ENCODE measurements at places on chromosomes 2 and 18.

GRCh38 chr2:236558036-236558435 is 11.6 kb upstream of the ACKR3 start:
- no peak for DNase-seq

- no peak for DNase-seq
Observed at GRCh38 chr2:52536929-52537460, 1230.6 kb upstream of the CHAC2 start.

DNA sequence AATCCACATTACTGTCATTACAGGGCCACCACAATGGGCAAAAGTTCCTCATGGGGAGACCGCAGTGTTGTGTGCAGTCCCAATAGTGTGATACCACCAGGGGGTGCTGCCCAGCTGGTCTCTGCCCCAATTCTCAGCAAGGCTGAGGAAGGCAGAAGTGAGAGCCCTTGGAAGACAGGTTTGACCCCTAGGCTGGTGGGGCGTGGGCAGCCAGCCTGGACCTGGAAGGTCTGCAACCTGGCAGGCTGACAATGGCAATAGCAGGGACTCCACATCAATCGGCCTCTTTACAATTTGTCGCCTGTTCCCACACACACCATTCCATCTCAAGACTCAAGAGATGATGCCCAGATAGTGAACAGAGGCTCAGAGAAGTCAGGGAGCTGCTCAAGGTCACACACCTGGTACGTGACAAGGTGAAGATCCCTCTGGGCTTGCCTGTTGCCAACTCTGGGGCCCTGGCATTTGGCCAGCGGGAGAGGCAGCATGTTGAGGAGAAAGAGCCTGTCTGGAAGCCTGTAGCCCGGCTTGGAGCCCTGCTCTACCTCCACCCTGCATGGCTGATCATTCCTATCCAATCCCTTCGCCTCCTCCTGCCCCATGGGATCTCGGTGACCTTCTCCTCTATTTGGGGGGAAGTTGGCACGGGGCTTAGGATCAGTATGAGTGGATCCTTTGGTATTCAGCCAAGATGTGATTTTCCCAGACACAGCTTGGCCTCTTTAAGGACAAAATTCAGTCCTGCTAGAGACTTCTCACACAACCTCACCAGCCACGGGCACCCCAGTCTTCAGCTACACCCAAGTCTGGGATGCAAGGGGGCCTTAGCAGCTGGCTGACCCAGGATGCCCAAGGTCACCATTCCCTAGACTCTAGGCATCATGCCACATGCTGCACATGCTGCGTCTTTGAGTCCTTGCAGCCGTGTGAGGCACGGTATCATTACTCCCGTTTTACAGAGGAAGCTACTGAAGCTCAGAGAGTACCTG is 2.9 kb upstream of the ATOH8 start:
- DNase-seq: peak; percentile 73

- no peak for DNase-seq
Observed at GRCh38 chr2:241214209-241214608, 25.7 kb downstream of the ANO7 start.

DNA sequence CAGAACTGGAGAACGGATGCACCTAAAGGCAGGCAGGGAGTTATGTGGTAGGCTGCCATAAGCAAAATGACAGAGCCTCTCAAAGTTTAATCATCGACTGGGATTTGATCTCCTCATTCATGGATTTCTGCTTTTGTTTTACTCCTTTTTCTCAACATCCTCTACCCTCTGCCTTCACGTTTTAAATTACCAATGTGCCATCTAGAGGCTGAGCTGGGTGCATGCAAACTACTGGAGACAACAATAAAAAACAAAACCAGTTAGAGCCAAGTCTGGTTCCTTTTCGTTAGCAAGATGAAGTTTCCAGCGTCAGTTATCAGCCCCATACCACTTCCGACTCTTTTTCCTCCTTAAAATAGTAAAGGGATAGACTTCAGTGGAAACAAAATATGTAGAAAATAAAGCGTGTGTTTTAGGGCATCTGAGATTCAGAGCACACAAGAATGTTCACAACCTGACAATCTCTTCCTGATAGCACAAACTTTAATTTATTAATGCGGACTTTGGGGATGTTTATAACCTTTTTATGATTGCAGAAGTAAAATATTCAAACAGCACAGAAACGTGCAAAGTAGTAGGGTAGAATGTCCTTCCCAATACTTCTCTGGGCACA is 117.0 kb downstream of the LAMA1 start:
- DNase-seq: peak; percentile 25

- DNase-seq: no peak
Observed at GRCh38 chr2:176592216-176592615, 323.0 kb downstream of the MTX2 start.

GRCh38 chr2:124824441-124824840 is 799.4 kb downstream of the CNTNAP5 start:
- DNase-seq: no peak

DNA sequence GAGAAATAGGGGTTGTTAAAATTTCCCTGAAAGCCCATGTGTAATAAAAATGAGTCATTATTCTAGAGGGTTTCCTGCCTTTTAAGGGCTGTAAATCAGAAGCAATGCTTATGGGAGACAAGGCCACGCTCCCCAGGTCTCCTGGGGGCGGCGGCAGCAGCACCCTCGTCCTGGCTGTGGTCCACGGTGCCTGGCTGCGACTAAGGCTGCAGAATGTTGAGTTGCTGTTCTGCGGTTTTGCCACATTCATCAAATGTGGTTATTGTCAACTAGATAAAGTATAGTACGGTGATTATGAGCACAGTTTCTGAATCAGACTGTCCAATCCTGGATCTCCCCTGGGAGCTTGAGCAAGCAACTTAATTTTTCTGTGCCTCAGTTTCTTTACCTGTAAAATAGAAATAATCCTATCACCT is 11.9 kb upstream of the AGFG1 start:
- DNase-seq: peak; percentile 91

DNA sequence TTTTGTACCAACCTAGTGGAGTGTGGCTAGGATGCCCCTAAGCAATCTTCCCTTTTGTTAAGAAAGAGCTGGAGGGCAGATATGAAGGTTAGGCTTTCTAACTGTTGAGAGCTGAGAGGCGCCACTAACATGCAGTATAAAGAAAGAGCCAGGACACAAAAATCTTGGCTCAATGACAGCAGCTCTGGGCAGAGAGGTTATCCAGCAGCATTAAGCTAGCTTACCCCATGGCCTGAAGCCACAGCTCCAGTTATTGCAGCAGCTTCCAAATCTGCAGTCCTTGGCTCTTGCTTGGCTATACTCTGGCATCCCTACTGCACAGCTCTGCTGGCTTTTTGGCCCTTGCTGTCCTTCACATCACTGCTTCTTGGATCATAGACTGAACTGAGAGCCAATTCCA is 213.4 kb downstream of the GPD2 start:
- peak; percentile 38 for DNase-seq

DNA sequence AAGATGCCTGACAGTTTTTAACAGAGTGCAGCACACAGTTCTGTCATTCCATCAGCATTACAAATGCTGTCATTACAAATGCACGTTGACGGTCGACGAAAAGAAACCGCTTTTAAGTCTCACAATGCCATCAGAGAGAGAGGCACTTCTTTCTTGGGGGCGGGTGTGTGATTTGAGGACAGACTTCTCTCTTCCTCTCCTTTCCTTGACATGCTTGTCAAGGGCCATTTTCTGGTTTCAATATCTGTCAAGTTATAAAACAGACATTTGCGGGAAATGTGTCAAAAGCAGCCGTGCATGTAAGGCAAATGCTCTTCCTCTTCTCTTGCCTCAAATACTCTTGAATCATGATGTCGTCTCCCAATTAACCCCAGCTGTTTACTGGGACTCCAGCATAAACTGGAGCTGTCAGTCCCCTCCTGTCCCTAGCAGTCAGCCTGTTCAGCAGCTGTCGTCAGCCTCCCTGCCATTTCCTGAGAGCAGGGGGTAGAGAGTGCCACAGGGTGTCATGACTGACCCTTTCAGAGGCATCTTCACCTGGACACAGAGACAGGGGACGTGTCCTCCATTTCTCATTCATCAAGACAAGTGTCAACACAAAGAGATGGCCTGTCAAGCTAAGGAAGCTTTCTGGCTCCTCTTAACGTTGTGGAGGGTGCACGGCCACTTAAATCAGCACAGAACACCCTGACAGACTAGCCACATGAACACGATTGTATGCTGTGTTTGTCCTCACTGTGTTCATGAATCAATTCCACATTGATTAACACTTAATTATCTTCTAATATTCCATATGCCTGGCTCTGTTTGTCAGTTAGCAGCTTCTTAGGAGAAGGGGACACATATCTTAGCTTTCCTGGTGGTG is 305.4 kb upstream of the RAB6C start:
- DNase-seq: no peak

DNA sequence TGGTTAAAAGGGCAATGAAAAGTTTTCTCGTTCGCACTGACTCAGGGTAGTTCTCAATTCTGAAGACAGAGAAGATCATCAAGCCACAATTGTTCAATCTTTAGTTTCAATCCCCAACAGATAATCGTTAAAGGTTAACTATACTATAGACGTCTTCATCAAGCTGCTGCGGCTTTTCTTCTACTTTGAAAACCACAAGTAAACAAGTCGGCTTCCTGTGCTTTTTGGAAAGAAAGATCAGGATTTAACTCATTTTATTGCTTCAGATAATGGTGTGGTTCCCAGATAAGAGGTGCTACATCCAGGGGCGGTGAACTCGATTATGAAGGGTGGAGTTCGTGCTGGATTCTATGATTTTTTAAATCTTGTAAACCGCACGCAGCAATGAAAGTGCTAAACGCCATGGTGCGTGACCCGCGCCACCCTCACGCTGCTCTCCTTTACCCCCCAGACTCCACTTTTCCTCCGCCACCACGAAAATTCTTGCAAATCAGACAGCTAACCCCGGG is 545 bp upstream of the CDCA7 start:
- no peak for DNase-seq

DNA sequence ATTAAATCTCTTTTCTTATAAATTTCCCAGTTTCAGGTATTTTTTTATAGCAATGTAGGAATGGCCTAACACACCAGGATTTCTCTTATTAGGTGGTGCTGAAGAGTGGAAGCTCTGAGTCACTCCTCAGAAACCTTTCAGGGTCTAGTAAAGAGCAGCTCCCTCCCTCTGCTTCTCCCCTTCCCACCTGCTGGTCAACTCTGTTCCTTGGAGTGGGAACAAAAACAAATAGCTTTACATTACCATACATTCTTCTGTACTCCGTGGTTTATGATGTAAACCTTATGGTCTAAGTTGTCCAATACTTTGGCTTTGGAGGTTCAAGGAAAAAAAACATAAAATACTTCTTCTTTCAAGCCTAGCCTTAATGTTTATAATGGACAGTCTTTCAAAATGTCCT is 2.7 kb upstream of the IL1R1 start:
- no peak for DNase-seq

DNA sequence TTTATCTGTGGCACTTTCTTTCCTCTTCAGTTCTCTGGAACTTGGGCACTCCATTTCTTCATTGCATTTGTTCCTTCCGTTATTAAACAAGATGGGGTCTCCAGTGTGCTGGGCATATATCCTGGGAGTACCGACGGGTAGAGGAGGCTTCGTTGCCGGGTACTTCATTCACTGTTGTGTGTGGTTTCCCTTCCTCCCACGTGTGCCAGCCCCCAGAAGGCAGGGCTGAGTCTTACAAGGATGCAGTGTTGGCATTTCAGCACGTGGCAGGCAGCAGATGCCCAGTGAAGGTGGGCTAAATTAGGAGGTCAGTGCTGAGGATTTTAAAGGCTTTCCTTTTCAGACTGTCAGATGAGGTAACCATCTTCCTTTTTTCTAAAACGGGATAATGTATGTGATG is 58.6 kb downstream of the MGAT5 start:
- DNase-seq: no peak

DNA sequence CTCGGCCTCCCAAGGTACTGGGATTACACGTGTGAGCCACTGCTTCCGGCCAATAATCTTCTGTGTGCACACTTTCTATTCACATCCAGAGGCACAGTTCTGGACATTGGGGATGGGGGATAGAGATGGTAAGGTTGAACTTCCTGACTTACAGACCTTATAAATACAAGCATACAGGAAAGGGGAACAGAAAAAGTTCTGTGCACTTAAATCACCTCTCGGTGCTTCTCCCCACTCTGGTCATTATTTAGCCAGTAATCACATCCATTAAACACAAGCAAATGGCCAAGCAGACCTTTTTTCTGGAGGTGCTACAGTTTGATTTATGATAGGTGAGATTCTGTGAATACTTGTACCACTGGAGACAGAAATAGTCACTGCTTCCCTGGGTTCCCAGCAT is 110.6 kb downstream of the CRIM1 start:
- no peak for DNase-seq

DNA sequence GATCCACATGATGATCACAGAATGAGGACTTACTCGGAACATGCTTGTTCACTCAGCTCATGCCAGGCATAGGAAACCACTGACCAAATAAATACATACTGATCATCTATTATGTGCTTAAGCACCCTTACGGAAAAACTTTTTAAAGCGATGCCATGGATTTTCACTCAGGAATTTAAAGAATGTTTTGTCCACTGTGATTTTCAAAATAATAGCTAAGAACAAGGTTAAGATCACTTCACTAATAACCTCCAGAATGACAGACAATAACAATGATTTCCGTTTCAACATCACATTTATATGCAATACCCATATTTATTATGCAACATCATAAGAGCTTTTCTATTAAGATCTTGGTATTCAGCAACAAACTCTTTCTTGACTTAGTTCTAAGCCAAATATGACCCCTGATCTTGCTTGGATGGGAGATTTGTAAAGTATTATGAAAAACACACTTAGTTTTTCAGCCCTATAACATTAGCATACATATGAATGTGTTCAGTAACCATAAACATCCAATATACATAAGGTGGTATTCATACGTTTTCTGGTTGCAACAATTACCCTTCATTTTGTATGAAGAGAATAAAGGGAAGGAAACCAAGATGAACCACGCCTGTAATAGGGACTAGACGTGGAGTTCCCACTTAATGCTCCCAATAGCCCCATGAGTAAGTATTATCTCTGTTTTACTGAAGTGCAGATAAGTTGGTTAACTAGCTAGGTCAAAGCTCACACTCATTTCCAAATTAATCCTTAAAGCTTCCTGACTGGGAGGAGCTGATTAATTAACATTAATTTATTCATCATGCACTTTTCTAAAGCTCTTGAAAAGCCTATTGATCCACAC is 1.9 kb downstream of the CD302 start:
- no peak for DNase-seq

- peak; percentile 26 for DNase-seq
Observed at GRCh38 chr2:231613331-231613662, 20.6 kb downstream of the TEX44 start.

GRCh38 chr18:62407660-62408059 is 82.5 kb downstream of the TNFRSF11A start:
- DNase-seq: no peak

GRCh38 chr2:15169326-15170069 is 391.6 kb downstream of the NBAS start:
- no peak for DNase-seq

GRCh38 chr2:232518844-232519243 is 1.3 kb upstream of the PRSS56 start:
- DNase-seq: no peak
